Caki2 (cell line): ENCODE measurements at places on chromosomes 13 and 19.

GRCh38 chr19:34431681-34432402 is 3.7 kb downstream of the UBA2 start:
- no peak for DNase-seq

DNA sequence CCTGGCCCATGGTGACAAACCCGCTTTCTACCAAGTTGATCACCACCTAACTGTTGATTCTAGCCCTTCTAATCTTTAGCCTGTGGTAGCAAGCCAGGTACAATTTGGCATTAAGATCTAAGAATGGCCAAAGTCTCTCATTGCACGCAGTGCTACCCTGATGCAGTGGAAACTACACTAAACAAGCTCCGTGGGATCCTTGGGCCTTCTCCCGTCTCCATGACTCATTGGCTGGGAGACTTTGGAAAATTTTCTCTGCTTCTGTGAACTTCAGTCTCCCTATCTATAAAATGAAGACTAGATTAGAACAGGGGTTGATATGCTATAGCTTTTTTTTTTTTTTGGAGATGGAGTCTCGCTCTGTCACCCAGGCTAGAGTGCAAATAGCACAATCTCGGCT is 223.0 kb downstream of the TSHZ3 start:
- no peak for DNase-seq

DNA sequence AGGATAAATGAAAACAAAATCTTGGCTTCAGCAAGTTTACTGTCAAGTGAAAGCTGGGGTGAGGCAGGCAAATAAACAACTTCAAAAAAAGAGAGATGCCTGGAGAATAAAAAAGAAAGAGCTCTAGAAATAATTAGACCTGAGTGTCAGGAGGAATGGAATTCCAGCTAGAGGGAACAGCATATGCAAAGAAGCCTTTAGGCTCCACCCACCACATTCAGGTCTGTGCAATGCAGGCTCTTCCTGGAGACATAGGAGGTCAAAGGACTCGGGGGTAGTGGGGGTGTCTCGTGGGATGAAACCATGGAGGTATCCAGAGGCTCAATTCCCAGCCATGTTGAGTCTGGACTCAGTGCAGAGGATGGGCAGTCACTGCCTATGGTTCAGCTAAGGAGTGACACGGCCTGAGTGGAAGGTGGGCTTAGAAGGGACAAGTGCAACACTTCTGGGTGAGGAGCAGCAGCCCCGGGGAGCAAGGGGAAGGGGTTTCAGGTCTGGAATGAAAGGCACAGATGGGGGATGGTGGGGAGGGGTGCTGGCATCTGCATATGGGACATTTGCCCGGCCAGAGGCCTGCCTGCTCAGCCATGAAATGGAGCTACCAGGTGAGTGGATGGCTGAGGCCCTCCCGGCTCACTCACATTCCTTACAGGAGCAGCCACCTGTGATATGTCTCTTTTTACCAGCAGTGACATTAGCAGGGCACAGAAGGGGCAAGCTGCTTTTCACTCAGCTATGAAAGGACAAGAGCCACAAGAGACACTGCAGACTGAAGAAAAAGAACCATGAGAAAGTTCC is 12.3 kb downstream of the LATS2 start:
- no peak for DNase-seq

- DNase-seq = no peak
Measured at GRCh38 chr19:7597689-7598088, 2.0 kb downstream of the CAMSAP3 start.

DNA sequence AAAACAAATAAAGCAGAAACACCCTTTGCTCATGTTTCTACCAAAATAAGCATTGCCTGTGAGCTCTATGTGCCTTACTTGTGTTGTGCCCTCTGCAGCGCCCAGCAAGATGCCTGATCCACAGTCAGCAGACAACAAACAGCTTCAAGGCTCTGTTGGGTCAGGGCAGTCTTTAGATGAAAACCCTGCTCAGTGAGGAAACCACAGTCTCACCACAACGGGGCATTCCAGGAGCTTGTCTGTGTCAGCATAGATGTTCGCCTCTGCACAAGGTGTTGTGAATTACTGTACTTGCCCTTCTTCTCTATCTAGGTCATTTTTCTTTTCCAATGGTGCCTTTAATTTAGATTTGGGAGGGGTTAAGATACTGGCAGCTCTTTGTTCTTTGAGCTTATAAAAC is 251.9 kb downstream of the COL4A1 start:
- DNase-seq = no peak

- DNase-seq = no peak
Measured at GRCh38 chr19:3785938-3786824, at the start of gene MATK. MATK (minus strand) TSS chr19:3786381; CDS start chr19:3785135, 1,246 bp downstream.

- no peak for DNase-seq
Measured at GRCh38 chr19:31037286-31037980, 311.8 kb downstream of the TSHZ3 start.

DNA sequence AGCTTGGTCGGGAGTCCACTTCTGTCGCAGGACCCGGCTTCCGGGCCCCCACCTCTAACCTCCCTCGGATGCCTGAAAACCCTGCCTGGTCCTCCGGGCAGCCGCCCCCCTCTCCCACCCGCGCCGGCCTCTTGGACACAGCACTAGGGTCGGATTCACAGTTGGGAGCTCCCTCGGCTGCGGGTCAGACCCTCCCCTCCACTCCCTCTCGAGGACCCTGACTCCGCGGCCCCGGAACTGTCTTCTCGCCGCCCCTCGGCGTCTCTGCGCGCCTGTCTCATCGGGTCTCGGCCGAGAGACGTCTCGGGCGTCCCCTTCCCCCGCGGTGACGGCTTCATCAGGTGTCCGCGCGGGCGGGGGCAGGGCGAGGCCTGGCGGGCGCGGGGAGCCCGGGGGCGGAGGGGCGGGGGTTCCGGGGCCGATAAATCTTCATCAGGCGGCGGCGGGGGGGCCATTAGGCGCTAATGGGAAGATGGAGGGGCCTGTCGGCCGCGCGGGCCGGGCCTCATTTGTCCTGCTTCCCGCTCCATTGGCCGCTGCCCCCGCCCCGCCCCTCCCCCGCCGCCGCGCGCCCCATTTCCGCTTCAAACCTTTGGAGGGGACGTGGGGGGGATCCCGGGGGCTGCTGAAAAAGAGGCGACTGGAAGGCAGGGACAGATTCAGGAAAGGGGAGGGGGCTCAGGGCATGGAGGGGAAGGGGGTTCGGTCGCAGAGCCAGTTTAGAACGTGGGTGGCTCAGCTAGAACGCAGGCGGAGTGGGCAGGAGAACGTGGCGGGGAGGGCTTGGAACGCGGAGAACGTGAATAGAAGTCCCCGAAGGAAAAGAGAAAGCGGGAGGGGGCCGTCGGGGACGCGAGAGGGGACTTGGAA is 11.8 kb upstream of the ERFL start:
- DNase-seq = no peak

- DNase-seq = no peak
Measured at GRCh38 chr19:47725759-47726401, 12.7 kb downstream of the EHD2 start.

GRCh38 chr19:16161840-16162239 is 11.5 kb downstream of the CIB3 start:
- DNase-seq = peak; percentile 54

- no peak for DNase-seq
Measured at GRCh38 chr19:29375429-29376119, 150.2 kb upstream of the VSTM2B start.

DNA sequence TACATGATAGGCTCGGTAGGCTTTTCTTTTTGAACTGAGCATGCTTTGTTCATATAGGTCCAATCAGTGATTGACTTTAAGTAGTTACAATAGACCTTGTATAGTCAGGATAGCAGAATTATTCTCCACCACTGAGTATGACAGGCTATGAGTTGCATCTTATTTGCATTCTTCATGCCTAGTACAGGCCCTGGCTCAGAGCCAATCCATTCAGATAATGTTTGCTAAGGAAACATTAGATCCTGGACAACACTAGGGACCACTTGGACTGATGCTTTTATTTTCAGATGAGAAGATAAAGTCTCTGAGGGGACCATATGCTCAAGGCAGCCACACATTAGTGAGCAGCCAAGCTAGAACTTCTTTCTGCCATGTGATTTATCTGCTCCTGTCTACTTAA is 133.9 kb downstream of the KL start:
- no peak for DNase-seq

DNA sequence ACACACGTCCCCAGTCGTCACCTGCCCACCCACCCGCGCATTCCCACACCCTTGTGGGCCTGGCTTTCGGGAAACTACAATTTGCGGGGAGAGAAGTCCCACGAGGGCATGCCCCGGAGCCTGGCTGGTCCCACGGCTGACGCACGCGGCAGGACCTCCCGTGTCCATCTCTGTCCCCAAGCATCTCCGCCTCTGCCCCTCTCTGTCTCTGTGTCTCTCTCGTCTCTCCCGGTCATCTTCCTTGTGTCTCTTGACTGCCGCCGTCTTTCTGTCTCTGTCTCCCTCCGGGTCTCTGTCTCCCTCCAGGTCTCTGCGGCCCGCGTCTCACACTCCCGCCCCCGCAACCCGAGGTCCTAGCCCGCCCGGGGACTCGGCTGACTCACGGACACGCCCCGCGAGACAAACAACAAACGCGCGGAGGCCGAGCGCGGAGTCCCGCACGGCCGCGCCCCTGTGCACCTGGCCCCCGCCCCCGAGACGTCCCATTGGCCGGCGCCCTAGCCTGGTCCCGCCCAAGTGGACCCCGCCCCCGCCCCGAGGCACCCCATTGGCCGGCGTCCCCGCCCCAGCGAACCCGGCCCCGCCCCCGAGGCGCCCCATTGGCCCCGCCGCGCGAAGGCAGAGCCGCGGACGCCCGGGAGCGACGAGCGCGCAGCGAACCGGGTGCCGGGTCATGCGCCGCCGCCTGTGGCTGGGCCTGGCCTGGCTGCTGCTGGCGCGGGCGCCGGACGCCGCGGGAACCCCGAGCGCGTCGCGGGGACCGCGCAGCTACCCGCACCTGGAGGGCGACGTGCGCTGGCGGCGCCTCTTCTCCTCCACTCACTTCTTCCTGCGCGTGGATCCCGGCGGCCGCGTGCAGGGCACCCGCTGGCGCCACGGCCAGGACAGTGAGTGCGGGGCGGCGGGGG is at the start of gene FGF22:
Gene FGF22 (plus strand): TSS at position 627 of the 908 bp plus-strand sequence. CDS start 47 bp downstream, at position 674.
- DNase-seq = peak; percentile 64

GRCh38 chr19:50311723-50312635 is 17.2 kb downstream of the KCNC3 start:
- peak; percentile 56 for DNase-seq

DNA sequence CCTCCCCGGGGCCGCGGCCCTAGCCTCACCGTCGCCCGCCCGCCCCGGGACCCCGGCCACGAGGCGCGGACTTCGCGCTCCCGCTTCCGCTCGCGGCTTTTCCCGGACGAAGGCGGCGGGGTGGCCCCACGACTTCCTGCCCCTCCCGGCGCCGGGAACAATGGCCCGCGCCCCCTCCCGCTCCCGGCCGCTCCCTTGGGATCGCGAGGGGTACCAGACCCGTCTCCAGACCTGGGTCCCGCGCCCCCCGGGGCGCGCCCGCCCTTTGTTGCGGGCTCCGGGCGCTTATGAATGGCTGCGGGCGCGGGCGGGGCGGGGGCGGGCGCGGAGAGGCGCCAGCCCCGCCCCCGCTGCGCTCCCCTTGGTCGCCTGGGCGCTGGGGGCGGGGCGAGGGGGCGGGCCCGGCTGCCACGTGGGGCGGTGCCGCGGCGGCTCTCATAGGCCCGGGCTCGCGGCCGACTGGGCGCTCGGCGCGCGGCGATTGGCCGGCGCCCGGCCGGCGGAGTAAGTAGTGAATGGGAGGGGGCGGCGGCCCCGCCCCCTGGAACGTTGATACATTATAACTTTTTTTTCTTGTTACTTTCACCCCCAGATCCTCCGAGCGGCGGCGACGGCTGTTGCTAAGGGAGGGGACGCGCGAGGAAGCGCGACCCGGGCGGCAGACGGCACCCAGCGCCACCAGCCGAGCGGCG is 1.1 kb downstream of the MIDN start:
- peak; percentile 85 for DNase-seq

DNA sequence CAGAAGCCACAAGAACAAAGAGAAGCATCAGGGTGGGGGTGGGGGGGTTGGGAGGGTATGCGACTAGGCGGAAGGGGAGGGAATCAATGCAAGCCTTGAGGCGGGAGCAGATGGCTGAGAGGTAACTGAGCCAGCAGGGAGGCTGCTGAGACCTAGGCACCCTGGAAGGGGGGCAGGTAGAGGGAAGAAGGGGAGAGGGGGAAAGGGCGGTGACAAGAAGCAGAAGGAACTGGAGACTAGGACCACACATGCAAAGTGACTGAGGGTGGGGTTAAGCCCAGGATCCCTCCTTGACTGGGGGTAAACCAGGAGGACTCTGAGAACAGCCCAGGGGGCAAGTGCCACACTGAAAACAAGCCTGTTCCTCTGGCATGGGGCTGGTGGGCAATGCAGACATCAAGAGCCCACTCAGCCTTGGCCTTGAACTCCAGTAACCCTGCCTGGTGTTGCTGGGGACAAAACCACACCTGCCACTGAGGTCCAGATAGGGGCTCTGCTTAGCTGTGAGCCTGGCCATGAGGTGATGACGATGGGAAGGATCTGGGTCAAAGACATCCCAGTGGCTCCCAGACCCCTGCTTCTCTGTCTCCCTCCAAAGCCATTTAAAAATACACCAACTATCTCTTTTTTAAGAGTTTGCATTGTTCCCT is 20.3 kb downstream of the OPA3 start:
- DNase-seq = no peak

- DNase-seq = no peak
Measured at GRCh38 chr13:100549316-100549715, 39.3 kb downstream of the GGACT start.

DNA sequence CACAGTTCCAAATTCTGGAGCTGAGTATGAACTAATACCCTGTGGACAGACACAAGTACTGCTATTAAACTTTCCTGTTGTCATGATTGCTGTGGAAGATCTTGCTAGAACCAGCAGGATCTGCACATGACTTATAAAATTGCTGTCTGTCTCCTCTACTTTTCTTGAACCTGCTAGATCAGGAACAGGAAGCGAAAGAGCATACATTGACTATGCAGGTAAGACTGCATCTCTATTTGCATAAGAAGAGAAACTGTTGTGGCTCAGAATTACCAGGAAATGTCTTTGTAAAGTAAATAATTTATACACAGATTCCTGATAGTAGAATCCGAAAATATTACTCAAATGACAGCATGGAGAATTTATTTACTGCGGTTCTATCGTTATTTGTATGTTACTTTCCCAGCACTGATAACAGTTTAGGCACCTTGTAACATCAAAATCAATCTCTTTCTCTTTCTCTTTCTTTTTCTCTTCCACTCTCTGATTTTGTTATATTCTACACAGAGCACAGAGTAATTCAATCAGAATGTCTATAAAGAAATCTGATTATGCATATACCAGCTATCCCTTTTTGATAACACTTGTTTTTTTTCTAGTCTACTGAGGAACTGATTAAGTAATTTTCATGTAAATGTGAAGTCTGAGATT is 226.5 kb downstream of the MYO16 start:
- DNase-seq = no peak

GRCh38 chr19:2039089-2039958 is 11.7 kb downstream of the MKNK2 start:
- DNase-seq = no peak

GRCh38 chr13:72527333-72527732 is 200.1 kb downstream of the MZT1 start:
- DNase-seq = no peak

- no peak for DNase-seq
Measured at GRCh38 chr19:7624810-7625209, 4.5 kb downstream of the XAB2 start.
